ENCODE measurements at places on chromosomes 12 and 14. TPM values are rescaled to one million over a fixed set of nuclear protein-coding genes. Genes with fewer than 3 reads are reported as not detected.

The TSPAN11 gene
- 5.2 TPM for total RNA-seq

The ZC2HC1C gene
- not detected for total RNA-seq

The TTLL5 gene
- 43.1 TPM for total RNA-seq

The ASIC1 gene
- total RNA-seq: not detected

The NPFF gene
- 2.8 TPM for total RNA-seq

The ZNF140 gene
- total RNA-seq: 11.6 TPM

The NPAS3 gene
- total RNA-seq: not detected

The RNASE3 gene
- not detected for total RNA-seq

The SLC2A14 gene
- total RNA-seq: not detected

The TMEM30B gene
- total RNA-seq: 21.5 TPM

The RHOJ gene
- 12.9 TPM for total RNA-seq

The NELL2 gene
- total RNA-seq: not detected

The RASAL1 gene
- total RNA-seq: 0.64 TPM

The KRT77 gene
- total RNA-seq: not detected

The TC2N gene
- 37.8 TPM for total RNA-seq

The GON7 gene
- total RNA-seq: 4.6 TPM

The ARHGDIB gene
- 87.1 TPM for total RNA-seq

The PZP gene
- total RNA-seq: not detected

The ZBTB25 gene
- 2.9 TPM for total RNA-seq

The AQP6 gene
- not detected for total RNA-seq

The TAS2R46 gene
- 23.2 TPM for total RNA-seq

The DMAC2L gene
- 13.5 TPM for total RNA-seq

The SERPINA4 gene
- total RNA-seq: not detected

The GLT8D2 gene
- total RNA-seq: 72.3 TPM

The ASPG gene
- not detected for total RNA-seq

The CLIP1 gene
- 44.7 TPM for total RNA-seq

The DPPA3 gene
- total RNA-seq: not detected

The GPX2 gene
- total RNA-seq: not detected

The PRB3 gene
- total RNA-seq: not detected

The MYBPC1 gene
- not detected for total RNA-seq

The VRTN gene
- total RNA-seq: not detected
